ENCODE measurements at places on chromosomes 6 and 20.

- no peak for DNase-seq
Observed at GRCh38 chr20:62027116-62027515, 38.6 kb downstream of the TAF4 start.

DNA sequence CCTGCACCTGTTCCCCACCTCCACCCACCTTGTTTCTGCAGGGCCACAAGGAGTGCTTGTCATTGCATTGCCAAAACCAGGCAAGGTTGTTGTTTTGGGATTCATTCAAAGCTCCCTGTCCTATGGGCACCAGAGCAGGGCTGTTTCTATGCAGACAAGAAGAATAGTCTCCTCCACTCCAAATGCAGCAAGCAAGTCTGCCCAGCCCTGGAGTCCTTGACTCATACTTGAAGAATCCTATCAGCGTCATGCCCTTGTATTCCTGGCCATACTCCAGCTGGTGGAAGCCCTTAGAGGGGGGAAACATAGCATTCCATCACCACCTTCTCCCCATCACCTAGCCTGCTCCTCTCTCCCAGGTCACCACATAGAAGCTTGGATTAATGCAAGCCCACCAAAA, 145.3 kb upstream of the ECI2 start:
- peak; percentile 85 for DNase-seq

- peak; percentile 72 for DNase-seq
Observed at GRCh38 chr6:134267917-134268361, 50.0 kb downstream of the SGK1 start.

DNA sequence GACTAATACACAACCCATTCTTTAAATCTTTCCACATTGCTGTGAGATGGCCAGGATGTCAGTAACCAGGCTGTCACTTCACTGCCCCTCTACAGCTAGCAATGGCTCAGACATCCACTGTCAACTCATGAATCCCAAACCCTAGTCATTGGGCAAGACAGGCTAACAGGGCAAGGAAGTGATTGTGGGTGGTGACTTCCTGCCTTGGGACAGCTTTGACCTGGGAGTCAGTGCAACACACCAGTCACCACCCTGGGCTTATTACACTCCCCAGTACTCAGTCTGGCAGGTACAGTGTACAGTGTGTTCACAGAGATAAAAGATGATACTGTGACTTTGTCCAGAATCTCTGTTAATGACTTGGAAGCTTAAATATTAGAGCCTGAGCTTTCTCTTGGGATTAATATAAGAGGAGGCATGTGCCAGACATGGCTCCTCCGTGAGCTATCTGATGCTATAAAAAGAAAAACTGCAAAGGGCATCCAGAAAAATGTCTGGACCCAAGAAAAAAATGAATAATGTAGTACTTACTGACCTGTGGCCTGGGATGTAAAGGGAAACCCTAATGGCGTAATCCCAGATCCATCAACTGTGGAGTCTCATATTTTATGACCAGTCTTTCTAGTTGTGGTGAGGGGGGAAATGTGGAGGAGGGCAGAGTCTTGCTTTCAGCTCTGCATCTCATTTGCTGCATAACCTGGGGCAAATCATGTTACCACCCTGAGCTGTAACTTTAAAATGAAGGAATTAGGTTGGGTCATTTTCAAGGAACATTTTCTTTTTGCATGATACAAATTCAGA, 244.4 kb downstream of the SLC24A3 start:
- DNase-seq: no peak

GRCh38 chr6:162866656-162867055, 138.9 kb downstream of the PACRG start:
- no peak for DNase-seq

DNA sequence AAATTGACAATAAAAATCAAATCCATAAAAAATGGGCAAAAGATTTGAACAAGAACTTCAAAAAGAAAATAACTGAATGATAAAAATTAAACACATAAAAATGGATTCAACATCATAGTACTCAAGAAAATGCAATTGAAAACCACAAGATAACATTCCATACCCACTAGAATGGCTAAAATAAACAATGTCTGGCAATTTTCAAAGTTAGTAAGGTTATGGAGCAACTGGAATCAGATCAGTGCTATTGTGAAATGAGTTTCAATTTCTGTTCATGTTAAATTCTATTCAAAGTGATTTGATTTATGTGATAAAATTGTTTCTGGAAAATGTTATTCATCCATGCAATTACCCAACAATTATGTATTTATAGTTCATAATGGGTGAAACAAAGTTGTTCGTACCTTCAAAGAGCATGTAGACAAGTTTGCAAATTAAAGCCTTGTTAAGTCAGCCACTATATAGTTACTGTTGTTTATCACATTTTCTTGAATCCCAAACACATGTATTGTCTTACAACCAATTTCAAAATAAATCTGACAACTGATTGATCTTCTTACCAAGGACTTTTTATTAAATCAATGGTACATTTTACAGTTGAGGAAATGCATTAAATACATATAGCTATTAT, 151.5 kb upstream of the CENPW start:
- peak; percentile 65 for DNase-seq

DNA sequence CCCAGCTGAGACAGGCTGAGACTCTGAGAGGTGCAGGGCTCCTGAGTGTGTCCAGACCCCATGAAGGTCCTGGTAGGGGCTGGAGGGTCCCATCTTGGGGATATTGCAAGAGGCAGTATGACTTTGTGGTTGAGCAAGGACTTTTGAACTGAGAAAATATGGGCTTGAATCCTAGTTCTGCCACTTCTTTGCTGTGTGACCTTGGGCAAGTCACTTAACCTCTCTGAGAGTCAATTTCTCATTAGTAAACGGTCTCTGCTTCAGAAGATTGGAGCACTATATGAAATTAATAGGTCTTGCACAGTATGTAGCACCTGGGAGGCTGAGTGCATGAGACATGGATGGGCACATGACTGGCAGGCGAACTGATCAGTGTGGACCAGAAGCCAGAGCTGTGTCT, 42.7 kb downstream of the TFEB start:
- no peak for DNase-seq

DNA sequence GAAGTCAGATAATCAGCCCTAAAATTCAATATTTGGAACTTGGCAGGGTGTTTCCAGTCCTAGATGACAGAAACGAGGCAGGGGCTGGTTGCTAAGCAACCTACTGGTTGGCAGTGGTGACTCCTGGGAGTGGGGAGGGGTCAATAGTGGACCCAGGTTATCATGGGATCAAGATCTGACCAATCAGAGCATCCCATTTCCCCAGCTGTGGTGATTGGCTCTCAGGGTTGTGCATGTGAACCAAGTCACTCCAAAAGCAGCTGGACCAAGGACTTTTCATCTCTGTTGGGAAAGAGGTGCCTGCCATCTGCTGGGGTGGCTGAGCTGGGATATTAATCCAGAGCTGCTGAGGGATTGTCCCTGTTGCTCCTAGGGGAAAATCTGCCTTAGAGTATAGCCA, 253.4 kb downstream of the PREX1 start:
- DNase-seq: peak; percentile 7

DNA sequence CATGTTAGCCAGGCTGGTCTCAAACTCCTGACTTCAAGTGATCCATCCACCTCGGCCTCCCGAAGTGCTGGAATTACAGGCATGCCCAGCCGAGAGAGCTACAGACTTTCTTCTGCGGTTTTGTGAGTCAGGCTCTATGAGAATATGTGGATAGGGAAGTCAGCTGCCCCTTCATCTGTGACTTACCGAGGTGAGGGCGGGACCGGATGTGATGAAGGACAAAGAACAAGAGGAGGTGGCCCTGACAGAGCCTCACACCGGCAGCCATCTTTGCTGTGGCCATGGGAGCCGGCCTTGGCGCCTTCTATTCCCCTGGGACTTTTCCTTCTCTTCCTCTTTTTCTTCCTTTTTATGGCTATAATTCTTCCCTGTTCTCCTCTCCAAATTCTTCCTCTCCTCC, 67.0 kb downstream of the IYD start:
- DNase-seq: no peak

GRCh38 chr6:16659466-16660156, 101.6 kb downstream of the ATXN1 start:
- no peak for DNase-seq

DNA sequence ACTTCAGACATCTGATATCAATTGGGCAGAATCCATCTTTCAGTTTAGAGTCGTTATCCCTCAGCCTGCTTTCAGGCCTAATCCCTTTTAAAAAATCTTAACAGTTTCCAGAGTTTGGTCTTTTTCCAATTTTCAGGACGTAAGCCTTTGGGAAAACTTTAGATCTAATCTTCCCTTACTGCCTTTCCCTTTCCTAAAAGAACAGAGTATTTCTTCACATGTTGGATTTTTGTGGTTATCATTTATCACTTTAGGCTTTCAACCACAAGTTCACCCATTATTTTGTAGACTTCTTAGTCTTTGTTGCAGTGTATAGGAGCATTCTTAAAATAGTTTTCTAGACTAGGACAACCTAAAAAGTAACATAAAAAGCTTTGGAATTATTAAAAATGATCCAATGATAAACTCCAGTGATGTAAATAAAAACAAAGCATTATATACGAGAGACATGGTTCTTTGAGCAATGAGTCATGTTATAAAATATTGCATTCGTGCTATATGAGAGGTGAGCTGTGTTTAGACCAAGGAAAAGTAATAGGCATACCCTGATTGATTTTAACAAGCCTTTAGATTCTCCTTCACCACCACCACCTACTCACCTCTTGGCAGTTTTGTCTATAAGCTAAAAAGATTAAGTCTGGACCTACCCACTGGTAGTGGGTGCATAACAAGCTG, 90.4 kb upstream of the MCHR2 start:
- peak; percentile 41 for DNase-seq

DNA sequence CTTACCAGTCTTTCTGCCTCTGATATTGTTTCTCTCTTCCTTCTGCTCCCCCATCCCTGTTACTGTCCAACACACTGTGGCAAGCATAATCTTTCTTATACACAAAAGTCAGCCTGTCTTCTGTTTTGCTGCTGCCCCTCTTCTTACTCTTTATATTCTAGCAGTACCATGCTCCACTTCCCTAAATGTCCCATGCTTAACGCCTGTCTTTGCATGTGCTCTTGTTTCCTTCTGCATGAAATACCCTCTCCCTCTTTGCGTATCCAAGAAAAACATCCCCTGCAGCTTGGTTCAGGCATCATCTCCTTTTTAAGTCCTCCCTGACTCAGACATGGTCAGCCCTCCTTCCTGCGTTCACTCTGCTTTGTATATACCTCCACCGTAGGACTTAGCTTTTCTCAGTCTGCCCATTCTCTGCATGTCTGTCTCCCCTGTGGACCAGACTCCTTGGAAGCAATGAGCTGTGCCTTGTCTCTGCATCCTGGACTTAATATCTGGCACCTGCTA, 103.9 kb downstream of the CTNNBL1 start:
- DNase-seq: no peak

- DNase-seq: no peak
Observed at GRCh38 chr6:135854799-135855198, 3.3 kb downstream of the PDE7B start.

GRCh38 chr6:25925876-25926275, 4.6 kb downstream of the SLC17A2 start:
- no peak for DNase-seq

- DNase-seq: peak; percentile 85
Observed at GRCh38 chr6:129749749-129750120, 39.8 kb upstream of the ARHGAP18 start.

DNA sequence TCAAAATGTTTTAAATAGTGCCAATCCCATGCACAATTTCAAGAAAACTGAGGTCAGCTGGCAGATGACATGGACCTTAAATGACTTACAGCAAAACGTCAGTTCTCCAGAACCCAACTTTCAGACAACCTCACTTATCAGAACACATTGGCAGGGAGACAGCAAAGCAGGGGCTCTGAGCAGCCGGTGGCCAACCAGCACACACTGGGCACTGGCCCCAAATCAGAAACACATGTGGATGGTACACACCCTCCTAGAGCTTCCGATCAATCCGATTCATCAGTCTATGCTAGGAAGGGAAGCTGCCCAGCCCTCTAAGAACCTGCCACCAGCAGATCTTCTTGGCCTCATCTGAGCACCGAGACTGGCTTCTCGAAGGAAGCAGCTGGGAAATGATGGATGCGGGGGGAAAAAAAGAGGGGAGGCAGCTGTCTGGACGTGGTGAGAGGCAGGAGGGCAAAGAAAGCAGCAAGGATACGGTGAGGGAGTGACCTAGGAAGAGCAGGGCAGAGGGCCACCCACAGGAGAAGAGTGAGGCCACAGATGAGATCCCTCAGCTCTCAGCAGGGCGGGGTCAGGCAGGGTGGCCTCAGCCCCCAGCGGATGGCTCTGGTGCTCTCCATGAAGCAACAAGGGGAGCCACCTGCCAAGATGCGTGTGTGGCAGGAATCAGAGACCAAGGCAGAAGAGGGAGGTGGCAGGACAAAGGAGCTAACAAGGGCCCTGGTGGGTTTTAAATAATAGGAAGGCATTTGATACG, 32.9 kb downstream of the TAF4 start:
- DNase-seq: peak; percentile 39

GRCh38 chr20:22567944-22568871, 16.2 kb downstream of the FOXA2 start:
- DNase-seq: no peak

- DNase-seq: peak; percentile 58
Observed at GRCh38 chr6:227074-227782, 65.1 kb upstream of the DUSP22 start.

GRCh38 chr6:163554663-163555062, 140.1 kb downstream of the QKI start:
- peak; percentile 73 for DNase-seq

DNA sequence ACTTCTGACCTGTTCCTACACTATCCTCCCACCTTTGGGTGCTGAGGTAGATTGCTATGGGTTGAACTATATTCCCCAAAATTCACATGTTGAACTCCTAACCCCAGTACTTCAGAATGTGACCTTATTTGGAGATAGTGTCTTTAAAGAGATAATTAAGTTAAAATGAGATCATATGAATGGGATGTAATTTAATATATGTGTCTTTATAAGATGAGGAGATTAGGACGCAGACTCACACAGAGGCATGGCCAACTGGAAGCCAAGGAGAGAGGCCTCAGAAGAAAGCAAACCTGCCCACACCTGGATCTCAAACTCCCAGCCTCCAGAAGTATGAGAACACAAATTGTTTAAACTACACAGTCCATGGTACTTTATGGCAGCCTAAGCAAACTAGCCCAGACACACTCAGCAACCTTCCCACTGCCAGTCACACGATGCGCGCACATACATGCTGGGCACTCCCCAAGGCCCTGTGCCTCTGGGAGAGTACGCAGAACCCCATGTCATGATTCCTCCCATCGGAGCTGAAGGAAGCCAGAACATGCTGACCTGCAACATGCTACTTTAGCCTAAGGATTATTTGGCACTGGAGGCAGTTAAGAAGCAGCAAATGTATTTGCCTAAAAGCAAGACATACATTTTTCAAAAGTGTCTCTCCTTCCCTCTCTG, 8.9 kb upstream of the SLC22A1 start:
- no peak for DNase-seq

Measured in cardiac fibroblast (primary cell).